ENCODE measurements at places on chromosomes 12 and 14.
A peak's percentile ranks its signal among the peaks of the same experiment; 100 is the strongest.

GRCh38 chr12:94404854-94405253 is 54.8 kb downstream of the CEP83 start:
- DNase-seq = no peak

GRCh38 chr14:72254937-72255472 is 322.8 kb downstream of the RGS6 start:
- DNase-seq = no peak

GRCh38 chr12:46562625-46563225 is 190.2 kb upstream of the SLC38A2 start:
- DNase-seq = no peak

GRCh38 chr14:99035268-99035667 is 236.7 kb downstream of the BCL11B start:
- no peak for DNase-seq

GRCh38 chr14:102732924-102733323 is 44.3 kb upstream of the TRAF3 start:
- DNase-seq = no peak

DNA sequence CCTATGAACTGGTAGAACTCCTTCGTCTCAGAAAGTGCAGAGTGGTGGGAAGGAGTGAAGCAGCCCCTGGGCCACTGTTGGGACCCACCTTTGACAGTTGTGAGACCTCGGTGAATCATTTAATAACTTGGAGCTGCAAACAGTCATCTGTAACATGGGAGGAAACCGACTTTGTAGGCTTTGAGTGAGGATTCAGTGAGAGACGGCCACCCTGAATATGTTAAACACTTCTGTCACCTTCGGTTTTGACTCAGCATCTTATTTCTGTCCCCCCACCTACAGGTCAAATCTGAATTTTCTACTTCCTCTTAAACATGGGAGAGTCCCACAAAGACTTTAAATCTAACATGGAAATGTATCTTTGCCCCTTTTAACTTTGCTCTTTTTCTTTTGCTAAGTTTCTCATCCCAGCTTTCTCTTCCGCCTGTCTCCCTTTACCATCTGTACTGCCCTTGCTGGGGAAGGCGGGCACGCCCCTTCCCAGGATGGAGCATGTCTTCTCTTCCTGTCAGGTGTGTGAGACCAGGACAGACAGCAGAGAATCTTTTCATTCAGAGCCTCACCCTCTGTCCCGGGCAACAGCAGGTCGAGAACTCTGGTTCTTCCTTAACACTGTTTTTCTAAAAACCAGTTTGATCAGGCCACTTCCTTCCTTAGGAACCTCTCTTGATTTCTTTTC is 37.1 kb downstream of the ZC3H14 start:
- DNase-seq = no peak

- peak; percentile 36 for DNase-seq
Observed at GRCh38 chr14:93269341-93270068, 62.4 kb downstream of the UBR7 start.

- DNase-seq = no peak
Observed at GRCh38 chr12:98997899-98998298, 352.8 kb downstream of the APAF1 start.

DNA sequence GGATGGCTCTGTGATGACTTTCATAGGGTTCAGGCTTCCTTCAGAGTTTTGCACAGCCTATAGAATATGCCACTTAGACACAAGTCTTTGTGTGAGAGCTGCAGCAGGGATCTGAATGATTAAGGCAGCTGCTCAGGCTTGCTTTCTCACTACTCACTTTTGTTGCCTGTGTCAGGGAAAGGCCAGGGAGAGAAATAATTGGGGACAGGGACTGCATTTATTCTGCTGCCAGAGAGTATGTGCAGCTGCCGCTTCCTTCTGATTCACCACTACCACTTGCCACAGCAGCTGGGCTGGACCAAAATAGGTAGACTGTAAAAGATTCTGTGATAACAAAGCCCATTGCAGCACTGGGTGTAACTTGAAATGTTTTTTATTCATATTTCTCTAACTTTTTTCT is 49.7 kb downstream of the TRMT5 start:
- no peak for DNase-seq

GRCh38 chr12:118052324-118053070 is 8.5 kb downstream of the WSB2 start:
- no peak for DNase-seq

GRCh38 chr12:44847888-44848702 is 28.0 kb downstream of the NELL2 start:
- DNase-seq = no peak

DNA sequence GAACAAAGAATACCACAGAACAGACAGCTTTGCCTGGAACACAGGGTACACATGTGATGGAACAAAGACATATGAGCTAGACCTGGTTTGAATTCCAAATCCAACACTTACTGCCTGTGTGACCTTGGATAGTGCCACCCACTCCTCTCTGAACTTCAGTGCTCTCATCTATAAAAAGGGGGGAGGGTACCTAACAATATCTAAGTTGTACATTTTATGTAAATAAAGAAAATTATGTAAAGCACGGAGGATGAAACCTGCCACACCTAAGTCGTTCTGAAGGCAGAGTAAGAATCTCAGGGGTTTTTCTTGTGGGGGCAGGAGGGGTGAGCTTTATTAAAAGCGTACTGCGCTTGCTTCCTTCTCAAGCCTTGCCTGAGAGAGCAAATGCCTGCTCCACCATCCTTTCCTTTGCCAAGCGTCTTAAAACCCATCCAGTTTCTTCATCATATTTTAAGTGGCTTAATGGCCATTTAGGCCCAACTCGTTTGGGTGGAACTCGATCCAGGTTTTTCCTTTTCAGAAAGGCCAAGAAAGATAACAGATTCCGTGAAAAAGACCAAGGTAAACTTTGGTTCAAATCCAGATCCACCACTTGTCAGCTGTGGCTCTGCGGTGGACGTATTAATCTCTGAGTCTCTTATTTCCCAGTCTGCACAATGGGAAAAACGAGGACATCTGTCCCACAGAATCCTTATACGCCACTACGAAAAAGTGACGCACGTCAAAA is 946 bp downstream of the DDX24 start:
- no peak for DNase-seq

DNA sequence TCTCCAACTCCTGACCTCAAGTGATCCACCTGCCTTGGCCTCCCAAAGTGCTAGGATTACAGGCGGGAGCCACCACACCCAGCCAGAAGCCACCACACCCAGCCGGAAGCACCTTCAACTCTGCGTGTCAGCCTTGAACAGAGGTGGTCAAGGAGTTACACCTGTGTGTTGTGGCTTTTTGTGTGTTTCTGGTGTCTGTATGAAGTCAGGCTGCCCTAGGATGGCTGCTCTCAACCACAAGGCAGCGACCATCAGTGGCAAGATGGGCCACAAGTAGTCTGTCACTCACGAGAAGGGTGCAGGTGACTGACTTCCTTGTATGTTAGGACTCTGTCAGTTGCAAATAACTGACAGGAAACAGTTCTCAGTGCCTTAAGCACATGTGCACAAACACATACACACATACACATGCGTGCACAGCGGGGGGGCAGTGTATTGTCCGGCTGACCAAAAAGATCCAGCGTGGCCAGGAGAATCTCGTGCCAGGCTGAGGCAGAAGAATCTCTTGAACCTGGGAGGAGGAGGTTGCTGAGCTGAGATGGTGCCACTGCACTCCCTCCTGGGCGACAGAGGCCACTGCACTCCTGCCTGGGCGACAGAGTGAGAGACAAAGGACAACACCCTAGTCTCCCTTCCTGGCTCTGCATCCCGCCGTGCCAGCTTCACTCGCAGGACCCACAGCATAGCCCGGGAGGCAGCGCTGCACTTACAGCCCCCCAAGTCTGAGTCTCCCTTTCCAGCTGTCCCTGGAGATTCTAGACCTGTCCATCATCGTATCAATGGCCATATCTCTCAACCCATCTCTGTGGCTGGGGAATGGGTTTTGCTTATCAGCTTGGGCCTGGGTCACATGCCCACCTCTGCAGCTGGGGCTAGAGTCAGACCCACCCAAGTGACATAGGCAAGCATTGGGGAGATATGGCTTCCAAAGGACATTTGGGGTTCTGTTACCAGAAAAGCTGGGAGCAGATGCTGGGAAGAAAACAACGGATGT is 13.7 kb downstream of the P2RX4 start:
- no peak for DNase-seq

DNA sequence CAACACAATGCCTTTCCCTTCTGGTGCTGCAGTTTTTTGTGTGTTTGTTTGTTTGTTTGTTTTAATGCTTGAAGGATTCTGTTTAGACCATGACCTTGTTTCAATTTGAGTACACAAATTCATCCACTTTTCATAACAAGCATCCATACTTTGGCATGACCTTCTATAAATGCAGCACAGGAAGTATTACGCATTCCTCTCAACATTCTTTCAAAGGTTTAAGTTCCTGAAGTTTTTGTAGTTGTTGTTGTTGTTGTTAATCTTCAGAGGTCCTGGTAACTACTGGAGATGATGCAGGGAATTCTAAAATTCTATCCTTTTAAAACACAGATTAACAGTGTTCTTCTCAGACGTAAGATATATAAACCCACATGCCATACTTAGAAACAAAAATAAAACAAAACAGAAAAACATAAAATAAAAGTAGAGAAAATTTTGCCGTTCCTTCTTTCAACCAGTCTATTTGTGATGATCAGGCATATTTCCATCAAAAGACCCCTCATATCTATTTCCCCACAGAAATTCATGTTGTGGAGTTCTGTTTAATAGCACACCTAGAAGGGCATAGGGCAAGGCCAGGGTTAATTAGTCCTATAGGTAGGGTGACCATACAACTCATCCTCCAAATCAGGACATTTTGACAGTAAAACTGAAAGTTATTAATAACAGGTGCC is 529.9 kb downstream of the NOVA1 start:
- no peak for DNase-seq

DNA sequence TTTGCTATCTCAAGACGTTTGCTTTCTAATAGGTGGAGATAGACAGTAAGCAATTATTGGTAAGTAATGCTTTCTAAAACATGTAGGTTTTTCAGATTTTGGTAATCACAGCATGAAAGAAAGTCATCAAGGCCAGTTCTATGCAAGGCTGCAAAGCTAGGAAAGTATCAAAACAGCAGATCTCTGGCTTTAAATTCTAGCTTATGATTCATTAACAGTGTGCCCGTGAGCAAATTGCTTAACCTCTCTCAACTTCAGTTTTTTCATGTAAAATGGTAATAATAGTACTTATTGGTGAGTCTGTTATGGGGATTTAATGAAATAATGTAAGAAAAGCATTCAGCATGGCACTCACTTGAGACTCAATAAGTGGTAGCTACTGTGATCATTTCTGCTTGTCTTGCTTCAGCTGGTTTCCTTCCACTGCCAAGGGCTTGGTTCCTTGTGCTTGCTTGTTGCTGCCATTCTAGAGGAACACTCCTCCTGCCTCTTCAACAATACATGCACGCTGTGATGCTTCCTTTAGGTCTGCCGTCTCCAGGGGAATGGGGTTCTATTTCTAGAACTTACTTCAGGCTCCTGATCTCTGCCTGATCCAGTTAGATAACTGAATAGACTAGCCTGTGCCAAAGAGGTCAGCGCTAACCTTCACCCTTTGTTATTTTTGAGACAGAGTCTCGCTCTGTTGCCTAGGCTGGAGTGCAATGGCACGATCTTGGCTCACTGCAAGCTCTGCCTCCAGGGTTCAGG is 88.4 kb downstream of the CAND1 start:
- DNase-seq = no peak

- DNase-seq = no peak
Observed at GRCh38 chr12:6041891-6042290, 82.6 kb downstream of the VWF start.

GRCh38 chr14:104795781-104796686 is 486 bp upstream of the AKT1 start:
- DNase-seq = no peak

Data from nucleus accumbens (tissue), 56 donors.